ENCODE measurements at places on chromosomes 7 and 10. TPM values are rescaled to one million over a fixed set of nuclear protein-coding genes. Genes with fewer than 3 reads are reported as not detected.

Gene ZNF488
- total RNA-seq, result 0.31 TPM

Gene VGF
- total RNA-seq, result not detected

Gene PRF1
- total RNA-seq, result not detected

Gene PSMA2
- total RNA-seq, result 145 TPM

Gene IDI2
- total RNA-seq, result not detected
